ENCODE measurements at places on chromosomes 3 and 15.

GRCh38 chr3:37813403-37813802 lies 48.3 kb upstream of the CTDSPL start:
- DNase-seq, result no peak

- no peak for DNase-seq
Observed at GRCh38 chr3:10329495-10330015, 8.6 kb upstream of the SEC13 start.

DNA sequence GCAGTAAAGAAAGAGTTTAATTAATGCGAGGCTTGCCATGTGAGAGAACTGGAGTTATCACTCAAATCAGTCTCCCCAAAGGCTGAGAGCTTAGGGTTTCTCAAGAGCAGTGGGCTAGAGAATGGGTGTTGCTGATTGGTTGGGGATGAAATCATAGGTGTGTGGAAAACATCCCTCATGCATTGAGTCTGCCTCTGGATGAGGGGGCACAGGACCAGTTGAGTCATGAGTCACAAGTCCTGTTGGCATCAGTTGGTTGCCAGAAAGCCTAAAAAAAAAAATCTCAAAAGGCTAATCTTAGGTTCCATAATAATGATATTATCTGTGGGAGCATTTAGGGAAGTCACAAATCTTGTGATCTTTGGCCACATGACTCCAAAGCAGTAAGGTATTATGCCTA lies 800.3 kb downstream of the TUSC7 start:
- no peak for DNase-seq

GRCh38 chr15:39953521-39953920 lies 19.6 kb downstream of the EIF2AK4 start:
- no peak for DNase-seq

DNA sequence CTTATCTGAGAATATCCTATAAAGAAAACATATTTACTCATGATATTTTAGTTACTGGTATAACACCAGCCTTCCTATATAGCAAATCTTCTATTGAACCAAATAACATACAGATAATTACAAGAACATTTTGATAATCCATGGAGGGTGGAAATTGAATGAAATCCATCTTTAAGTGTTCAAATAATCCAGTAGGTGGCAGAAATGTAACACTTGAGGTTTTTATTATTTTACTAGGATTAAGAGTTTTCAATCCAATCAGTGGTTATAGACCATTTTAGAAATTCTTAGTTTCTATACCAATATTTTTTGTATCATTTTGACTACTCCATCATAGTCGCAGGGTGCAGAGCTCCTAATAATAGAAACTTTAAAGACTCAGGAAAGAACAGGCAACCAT lies 101.9 kb upstream of the KCNH8 start:
- DNase-seq, result no peak

DNA sequence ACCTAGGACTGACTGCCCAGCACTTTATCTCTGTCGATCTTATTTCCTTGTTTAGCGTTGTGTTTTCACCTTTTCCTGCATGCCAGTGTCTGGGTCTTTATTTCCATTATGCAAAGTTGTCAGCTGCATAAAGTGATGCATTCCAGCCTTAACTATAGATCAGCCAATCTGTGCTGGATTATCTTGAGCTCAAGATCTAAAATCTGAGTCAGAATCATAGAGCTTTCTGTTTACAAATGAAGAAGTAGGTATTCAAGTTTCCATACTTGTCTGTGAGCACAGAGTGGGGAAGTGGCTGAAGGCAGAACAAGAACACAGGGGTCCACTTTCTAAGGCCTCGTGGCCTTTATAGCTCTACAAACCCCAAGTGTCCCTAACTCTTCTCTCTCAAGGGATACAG lies 82.4 kb upstream of the PLCL2 start:
- no peak for DNase-seq

- no peak for DNase-seq
Observed at GRCh38 chr3:99896482-99896881, 78.8 kb downstream of the CMSS1 start.

DNA sequence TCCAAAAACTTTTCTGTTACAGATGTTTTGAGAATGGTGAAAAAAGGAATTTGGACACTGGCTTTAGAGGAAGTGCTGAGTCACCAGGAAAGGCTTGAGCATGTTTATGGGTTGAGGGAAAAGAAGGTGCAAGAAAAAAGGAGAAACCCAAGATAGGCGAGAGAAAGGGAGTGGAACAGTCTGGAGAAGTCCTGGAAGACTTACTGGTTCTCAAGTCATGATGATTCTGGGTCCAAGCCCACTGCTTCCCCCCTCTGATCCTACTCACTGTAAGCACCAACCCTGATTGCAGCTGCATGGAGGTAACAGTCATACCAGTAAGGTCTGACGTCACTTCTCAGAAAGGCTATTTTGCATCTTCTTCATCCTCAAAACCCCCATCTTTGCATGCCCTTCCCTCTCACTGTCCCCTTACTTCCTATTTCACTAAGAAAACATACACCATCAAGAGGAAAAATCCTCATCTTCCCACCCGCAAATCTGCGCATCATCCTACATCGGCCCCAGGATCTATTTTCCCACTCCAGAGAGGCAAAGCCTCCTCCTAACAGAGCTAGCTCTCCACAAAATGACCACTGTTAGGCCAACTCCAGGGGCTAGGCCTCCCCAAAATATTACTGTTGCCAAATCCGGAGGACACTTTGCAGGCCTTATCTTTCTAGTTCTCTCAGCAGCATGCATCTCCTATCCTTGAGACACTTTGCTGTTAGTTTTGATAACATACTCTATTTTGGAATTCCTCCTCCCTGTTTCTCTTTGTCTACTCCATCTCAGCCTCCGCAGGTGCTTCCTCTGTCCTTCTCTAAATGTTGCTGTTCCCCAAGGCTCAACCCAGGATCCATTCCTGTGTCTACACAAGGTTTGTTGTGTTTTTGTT lies 3.2 kb upstream of the ATP13A3 start:
- DNase-seq, result no peak
